ENCODE measurements at places on chromosomes 5 and 9. TPM values are rescaled to one million over a fixed set of nuclear protein-coding genes. Genes with fewer than 3 reads are reported as not detected.

- H3K27ac ChIP-seq: no peak overlapping the region
- H3K36me3 ChIP-seq: no peaks in the 10 kb centered on the region
- no peak overlapping the region for H3K4me3 ChIP-seq
- no peak for DNase-seq
- H3K27me3 ChIP-seq: no peaks in the 10 kb centered on the region
Measured at GRCh38 chr5:152462021-152462721, 57.1 kb upstream of the NMUR2 start.

Gene DAPK1
- polyA plus RNA-seq: 14.0 TPM

Gene IFNA2
- polyA plus RNA-seq: not detected

DNA sequence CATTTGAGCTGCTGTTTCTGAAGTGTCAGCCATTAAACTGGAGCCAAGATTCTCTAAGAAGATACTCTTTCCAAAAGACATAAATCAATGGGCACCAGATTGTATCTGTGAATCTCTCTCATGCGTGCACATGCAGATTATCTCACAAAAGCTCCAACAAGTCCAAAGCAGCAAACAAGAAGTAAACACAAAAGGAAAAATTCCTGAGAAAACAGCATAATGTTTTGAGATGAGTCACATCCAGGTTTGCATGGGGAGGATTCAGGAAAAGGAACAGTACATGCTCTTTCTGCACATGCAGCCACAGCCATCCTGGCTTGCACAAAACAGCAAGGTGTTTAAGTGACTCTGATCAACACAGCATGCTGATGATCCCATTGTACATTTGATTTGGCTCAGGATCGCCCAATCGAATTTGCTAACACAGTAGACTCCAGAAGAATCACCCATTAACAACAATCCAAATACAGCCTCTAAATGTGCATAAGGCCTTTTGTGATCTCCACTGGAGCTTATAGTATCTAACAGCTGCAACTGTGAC lies 143.1 kb downstream of the ELAVL2 start:
- no peak overlapping the region for H3K4me3 ChIP-seq
- H3K36me3 ChIP-seq: no peaks in the 10 kb centered on the region
- H3K4me1 ChIP-seq: no peaks in the 10 kb centered on the region
- DNase-seq: no peak
- H3K27ac ChIP-seq: no peak overlapping the region

- no peak overlapping the region for H3K4me3 ChIP-seq
- no peaks in the 10 kb centered on the region for H3K27me3 ChIP-seq
- H3K27ac ChIP-seq: no peak overlapping the region
- no peak for DNase-seq
- no peaks in the 10 kb centered on the region for H3K4me1 ChIP-seq
Measured at GRCh38 chr5:4984461-4984860, 155.7 kb upstream of the ADAMTS16 start.

DNA sequence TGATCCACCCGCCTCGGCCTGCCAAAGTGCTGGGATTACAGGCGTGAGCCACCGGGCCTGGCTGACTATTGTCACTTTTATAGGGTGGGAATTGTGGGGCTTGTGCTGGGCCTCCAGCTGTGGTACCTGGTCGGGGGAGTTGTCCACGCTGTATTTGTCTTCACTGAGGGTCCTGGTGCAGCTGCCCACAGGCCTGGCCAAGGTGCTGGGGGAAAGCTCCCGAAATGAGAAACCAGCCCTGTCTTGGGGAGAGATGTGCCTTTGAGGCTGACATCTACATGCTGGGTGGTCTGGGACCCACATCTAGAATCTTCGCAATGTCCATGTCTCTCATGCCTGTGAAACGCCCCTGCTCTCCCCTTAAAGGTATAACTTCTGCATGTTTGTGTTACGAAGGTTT lies 2.6 kb downstream of the EXOC3 start:
- H3K4me3 ChIP-seq: no peak overlapping the region
- H3K27ac ChIP-seq: no peak overlapping the region
- H3K27me3 ChIP-seq: no peaks in the 10 kb centered on the region
- H3K4me1 ChIP-seq: peaks cover 19% of the 10 kb centered on the region
- no peak for DNase-seq

GRCh38 chr5:140049205-140049604 lies 6.1 kb upstream of the NRG2 start:
- DNase-seq: no peak
- no peaks in the 10 kb centered on the region for H3K27me3 ChIP-seq
- no peaks in the 10 kb centered on the region for H3K4me1 ChIP-seq
- H3K4me3 ChIP-seq: no peak overlapping the region
- no peak overlapping the region for H3K27ac ChIP-seq

Gene MORN5
- polyA plus RNA-seq: not detected

- H3K4me3 ChIP-seq: no peak overlapping the region
- H3K4me1 ChIP-seq: peaks cover 7% of the 10 kb centered on the region
- no peak overlapping the region for H3K27ac ChIP-seq
- no peaks in the 10 kb centered on the region for H3K27me3 ChIP-seq
- H3K36me3 ChIP-seq: no peaks in the 10 kb centered on the region
- DNase-seq: no peak
Measured at GRCh38 chr9:37447111-37447510, 18.1 kb downstream of the ZBTB5 start.

DNA sequence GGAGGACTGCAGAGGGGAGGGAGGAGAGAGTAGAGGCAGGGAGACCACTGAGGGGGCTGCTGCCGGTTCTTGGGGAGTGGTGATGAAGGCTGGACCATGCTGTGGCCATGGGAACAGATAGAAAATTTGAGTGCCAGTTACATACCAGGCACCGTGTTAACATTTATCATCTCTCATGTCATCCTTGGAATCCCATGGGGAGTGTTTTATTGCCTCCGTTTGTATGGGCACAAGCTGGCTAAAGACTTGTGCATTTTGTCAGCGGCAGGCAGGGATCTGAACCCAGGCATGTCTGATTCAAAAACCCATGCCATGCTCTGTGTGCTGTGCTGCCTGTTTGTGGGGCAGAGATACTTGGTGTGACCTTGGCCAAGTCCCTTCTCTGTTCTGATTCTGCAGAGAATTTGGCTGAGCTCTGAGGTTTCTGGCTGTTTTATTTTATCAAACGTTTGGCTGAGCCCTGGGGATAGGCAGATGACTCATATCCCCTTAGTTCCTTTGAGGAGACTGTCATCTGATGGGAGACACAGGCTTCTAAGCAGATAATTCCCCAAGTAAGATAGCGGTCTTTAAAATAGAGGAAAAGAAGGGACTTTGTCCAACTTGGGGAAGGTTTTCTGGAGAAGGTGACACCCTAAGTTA lies 22.2 kb downstream of the COL27A1 start:
- H3K4me1 ChIP-seq: peaks cover 89% of the 10 kb centered on the region
- DNase-seq: no peak
- H3K27me3 ChIP-seq: no peaks in the 10 kb centered on the region
- no peak overlapping the region for H3K4me3 ChIP-seq
- peak overlapping the region; percentile 88 for H3K27ac ChIP-seq
- no peaks in the 10 kb centered on the region for H3K36me3 ChIP-seq

Gene CTXN3
- polyA plus RNA-seq: not detected

DNA sequence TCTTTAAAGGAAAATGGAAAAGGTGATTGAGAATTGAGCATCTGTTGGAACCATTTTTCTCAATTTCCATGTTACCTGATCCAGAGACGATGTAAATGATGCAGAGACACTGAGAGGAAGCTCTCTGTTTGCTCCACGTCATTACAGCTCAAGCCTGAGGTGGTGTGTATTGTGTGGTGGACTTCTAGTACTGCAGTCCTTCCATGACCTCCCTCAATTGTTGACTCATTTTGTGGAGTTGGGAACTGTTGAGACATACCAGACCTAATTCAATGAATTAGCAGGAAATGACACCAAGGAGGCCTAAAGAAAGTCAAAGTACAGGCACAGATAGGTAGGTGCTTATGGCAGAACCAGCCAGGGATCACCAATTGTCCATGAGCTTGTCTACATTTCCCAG lies 15.6 kb upstream of the LVRN start:
- H3K36me3 ChIP-seq: no peaks in the 10 kb centered on the region
- no peaks in the 10 kb centered on the region for H3K4me1 ChIP-seq
- no peak for DNase-seq
- no peaks in the 10 kb centered on the region for H3K27me3 ChIP-seq
- no peak overlapping the region for H3K4me3 ChIP-seq

DNA sequence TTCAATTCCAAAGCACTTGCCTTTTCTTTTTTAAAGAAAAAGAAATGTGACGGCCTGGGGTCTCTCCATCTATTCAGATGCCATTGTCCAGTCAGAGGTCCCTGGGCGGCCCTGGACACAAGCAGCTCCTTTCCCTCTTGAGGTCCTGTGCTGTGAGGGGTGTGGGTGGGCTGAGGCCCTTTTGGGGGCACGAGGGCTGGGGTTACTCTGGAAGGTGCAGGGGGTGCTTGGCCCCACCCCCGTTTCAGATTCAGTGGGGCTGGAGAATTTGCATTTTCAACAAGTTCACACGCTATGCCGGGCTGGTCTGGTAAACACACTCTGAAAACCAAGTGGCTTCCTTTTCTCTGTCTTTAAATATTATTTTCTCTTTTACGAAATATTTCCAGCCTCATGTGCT lies 91.4 kb upstream of the PHYKPL start:
- DNase-seq: no peak
- no peaks in the 10 kb centered on the region for H3K4me1 ChIP-seq
- no peak overlapping the region for H3K4me3 ChIP-seq
- H3K36me3 ChIP-seq: no peaks in the 10 kb centered on the region
- no peak overlapping the region for H3K27ac ChIP-seq

GRCh38 chr9:76654575-76654974 lies 109.7 kb upstream of the PCA3 start:
- no peaks in the 10 kb centered on the region for H3K36me3 ChIP-seq
- no peaks in the 10 kb centered on the region for H3K4me1 ChIP-seq
- H3K27me3 ChIP-seq: no peaks in the 10 kb centered on the region
- H3K4me3 ChIP-seq: no peak overlapping the region
- no peak for DNase-seq

Gene C5orf52
- not detected for polyA plus RNA-seq

Gene SLC1A1
- 24.3 TPM for polyA plus RNA-seq

Gene DBH
- polyA plus RNA-seq: 2.7 TPM

- H3K36me3 ChIP-seq: no peaks in the 10 kb centered on the region
- no peak for DNase-seq
- no peaks in the 10 kb centered on the region for H3K27me3 ChIP-seq
- no peak overlapping the region for H3K27ac ChIP-seq
- no peaks in the 10 kb centered on the region for H3K4me1 ChIP-seq
Measured at GRCh38 chr5:127969002-127969401, 114.6 kb upstream of the SLC12A2 start.

- H3K36me3 ChIP-seq: no peaks in the 10 kb centered on the region
- no peak overlapping the region for H3K27ac ChIP-seq
- H3K27me3 ChIP-seq: no peaks in the 10 kb centered on the region
- H3K4me3 ChIP-seq: no peak overlapping the region
Measured at GRCh38 chr5:142278627-142279026, 46.2 kb downstream of the SPRY4 start.

DNA sequence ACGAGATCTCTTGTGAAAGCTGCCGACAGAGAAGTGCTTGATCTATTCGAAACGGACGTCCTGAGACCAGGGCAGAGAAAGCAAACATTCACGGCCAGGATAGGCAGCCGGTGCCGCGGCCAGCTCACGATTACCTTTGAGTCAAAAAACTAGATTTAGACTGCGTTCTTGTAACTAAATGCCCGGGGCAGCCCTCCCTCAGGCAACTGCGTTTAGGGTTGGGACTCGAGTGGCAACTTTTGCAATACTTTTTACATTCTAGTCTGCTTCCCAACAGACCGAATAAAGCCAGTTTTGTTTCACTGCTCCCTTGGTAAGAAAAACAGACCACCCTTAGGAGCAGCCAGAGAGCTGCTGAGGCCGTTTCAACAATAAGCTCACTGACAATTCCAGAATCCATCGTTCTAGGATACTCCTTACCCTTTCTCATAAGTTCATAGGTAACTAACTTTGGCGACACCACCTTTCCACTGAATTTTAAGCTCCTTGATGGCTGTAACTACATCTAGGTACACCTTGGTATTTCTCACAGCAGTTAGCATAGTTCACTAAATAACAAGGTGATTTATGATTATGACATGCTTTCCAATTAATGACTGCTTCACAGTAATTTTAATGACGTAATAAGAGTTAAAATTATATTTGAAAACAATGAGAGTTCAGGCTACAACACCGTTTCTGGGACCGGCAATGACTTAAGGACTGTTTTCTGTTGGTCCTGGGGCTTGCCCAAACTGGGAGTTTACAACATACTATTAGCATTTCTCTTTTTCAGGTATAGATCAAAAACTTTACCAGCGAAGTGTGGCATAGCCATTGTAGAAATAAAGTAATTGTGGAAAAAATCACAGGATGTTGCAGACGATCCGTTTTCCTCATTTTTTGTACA lies 899 bp upstream of the RAPGEF6 start:
- H3K4me3 ChIP-seq: peak overlapping the region; percentile 72
- H3K27me3 ChIP-seq: no peaks in the 10 kb centered on the region
- DNase-seq: no peak
- H3K27ac ChIP-seq: peak overlapping the region; percentile 97
- peaks cover 21% of the 10 kb centered on the region for H3K4me1 ChIP-seq

DNA sequence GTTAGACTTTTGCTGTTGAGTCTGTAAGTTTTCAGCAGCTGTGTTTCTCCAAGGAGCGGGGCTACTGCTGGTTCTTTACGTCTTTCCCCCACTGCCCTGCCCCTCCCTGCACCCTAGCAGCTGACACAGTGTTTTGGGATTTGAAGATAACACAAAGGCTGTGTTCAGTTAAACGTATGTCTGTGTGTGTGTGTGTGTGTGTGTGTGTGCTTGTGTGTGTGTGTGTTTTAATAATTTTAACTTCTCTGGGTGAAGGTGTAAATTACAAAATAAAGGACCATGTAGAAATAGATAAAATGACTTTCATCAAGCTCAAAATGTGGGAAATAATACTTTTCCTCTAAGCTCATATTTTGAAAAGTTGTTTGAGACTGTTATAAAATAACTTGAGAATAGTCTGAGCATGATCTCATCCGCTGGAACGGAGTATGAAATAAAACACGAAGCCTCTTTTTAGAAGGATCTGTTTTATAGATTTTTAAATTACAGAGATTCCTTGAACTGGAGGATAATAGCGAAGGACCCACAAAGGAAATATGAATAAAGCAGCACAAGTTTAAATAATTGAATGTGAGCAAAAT lies 10.9 kb downstream of the ABL1 start:
- peak overlapping the region; percentile 61 for H3K27ac ChIP-seq
- no peaks in the 10 kb centered on the region for H3K36me3 ChIP-seq
- no peaks in the 10 kb centered on the region for H3K27me3 ChIP-seq
- no peak overlapping the region for H3K4me3 ChIP-seq
- H3K4me1 ChIP-seq: no peaks in the 10 kb centered on the region
- DNase-seq: no peak

Gene ACER2
- 1.8 TPM for polyA plus RNA-seq

Gene RIC1
- 5.7 TPM for polyA plus RNA-seq

All from liver (tissue), 10 donors.